Inflammatory macrophage treated with lipopolysaccharide for 4 hours (primary cell): ENCODE measurements at places on chromosomes 6 and 20.
A peak's percentile ranks its signal among the peaks of the same experiment; 100 is the strongest.

DNA sequence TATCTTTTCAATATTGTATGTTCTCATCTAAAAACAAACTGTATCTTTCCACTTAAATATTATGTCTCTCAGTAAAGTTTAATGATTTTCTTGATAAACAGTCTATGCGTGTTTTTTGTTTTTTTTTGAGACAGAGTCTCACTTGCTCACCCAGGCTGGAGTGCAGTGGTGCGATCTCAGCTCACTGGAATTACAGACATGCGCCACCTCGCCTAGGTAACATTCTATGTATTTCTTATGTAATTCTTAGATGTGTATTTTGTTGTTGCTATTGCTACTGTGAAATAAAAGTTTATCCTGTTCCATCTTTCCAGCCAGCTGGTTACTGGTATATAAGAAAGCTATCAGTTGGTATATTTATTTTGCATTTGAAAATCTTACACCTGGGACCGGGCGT, 29.4 kb downstream of the ABHD12 start:
- no peak for DNase-seq

DNA sequence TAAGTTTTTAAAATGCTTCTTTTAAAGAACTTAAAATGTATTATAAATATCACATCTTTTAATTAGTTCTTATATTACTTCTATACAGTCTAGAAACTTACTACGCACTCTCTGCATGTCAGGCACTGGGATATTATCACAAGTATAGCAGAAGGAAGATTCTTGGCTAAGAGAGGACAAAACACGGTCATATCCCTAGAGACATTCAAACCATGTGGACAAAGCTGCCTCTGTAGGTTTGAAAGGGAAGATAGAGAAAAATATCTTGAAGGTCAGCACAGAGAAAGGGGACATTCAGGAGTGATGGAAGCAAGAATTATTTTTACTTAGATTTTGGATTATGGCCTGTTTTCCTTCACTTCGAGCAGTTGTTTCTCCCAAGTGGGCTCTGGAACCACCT, 64.1 kb downstream of the LRRC1 start:
- DNase-seq: no peak

DNA sequence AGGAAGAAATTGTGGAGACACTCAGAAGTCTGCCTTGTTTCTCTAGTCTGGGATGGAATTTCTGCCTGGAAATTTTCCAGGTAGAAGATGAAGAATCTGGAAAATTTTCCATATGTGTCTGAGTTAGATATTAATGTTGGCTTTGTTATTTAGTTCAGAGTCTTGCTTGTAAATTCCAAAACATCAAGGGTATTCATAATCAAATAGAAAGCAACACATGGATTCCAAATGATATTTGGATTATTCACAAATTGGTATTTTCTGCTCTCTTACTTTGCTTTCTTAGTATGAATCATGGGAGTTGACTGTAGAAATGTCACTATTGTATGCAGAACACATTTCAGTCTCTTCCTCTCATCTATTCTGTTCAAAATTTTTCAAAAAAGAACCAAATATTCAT, 116.0 kb downstream of the GRIK2 start:
- no peak for DNase-seq

- no peak for DNase-seq
These were observed 317.4 kb downstream of the SAMD5 start for GRCh38 chr6:147825848-147826247.

GRCh38 chr6:14121936-14122344, 4.4 kb downstream of the CD83 start:
- peak; percentile 99 for DNase-seq

DNA sequence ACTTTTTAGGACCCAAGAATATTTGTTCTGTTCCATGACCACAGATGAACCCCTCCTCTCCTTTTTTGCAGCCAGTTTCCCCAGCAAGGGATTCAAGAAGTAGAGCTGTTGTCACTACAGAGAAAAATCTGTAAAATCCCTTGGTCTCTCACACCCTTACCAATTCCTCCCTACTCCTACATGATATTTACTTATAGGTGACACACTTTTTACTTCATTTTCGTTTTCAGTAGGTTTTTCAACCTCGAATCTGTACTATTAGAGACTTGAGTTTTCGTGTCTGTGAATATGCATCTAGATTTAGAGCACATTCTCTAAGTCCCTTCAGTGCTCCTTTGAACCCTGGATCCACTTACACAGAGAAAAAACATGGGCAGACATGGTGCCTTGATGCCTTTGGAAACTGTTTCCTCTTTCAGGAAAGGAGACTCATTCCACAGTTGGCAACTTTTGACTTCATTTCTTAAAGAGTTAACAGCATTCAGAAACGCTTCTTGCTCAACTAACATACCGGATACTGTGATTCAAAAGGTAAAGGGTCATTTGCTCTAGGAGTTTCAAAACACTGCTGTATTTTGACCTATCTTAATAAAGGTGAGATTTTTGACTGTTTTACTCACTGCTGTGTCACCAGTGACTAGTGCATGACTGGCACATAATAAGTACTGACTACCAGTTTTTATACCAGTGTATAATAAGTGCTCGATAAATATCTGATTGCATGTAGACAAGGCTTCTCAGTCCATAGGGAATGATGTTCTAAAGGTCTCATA, 50.6 kb downstream of the LAMA4 start:
- DNase-seq: no peak

DNA sequence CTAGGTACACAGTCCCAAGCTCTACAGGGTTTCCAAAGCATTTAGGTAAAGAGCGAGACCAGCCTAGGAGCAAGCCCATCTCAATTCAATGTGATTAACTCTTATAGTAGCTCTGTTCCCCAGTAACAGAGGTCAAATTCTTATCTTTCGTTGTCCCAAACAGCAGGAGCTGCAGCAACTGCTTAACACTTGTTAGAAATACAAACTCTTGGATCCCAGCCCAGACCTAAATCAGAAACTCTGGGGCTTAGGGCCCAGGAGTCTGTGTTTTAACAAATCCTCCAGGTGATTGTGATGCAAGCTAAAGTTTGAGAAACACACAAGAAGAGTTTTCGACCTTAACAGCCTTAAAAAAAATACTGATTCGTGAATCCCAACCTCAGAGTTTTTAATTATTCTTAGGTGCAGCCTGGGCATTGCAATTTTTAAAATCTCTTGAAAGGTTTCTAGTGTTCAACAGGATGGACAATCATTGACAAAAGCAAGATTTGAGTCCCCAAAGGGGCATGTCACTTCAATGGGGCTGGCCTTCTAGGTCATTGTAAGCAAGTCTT, 127.4 kb upstream of the HCRTR2 start:
- no peak for DNase-seq

- DNase-seq: no peak
These were observed 2.2 kb upstream of the SDCBP2 start for GRCh38 chr20:1331101-1331500.
